ENCODE measurements at places on chromosomes 6 and 20.

DNA sequence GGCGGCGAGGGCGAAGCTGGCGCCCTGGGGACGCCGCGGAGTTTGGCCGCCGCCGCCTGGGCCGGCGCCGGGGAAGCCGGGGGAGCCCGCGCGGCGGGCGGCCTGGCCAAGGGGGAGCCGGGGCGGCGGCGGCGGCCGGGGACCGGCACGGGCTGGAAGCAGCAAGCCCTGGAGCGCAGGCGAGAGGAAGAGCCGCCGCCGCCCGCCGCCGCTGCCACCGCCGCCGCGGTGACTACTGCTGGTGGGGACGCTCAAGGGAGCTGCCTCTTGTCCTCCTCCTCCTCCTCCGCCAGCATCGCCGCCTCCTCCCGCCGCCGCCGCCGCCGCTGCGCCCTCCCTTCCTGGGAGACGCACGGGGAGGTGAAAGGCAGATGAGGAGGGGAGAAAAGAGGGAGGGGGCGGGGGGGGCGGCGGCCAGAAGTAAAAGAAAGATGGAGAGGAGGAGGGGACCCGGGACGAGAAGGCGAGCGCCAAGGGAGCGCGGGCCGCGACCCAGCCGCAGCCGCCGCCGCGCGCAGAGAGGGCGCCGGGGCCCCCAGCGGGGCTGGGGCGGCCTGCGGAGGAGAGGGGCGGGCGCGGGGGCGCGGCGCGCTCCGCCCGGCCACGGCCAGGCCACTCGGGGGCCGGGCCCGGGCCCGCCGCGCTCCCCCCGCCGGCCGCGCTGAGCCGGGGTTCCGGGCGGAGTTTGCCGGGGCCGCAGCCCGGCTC, 846 bp downstream of the PDE10A start:
- no peak for DNase-seq

DNA sequence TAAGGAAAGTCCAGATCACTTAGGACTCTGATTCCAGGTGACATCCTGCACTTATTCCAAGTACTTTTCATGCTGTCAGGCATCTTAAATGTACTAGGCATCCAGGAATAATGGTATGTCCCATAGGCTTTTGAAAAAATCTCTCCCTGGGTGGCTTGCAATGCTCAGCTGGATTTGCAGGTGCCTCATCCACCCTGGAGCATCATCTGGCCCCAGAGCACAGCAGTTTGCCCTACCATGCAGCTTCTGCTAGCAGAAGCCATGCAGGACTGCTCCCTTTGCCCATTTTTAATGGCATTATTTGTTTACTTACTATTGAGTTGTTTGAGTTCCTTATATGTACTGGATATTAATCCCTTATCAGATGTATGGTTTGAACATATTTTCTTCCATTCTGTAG, 45.2 kb downstream of the DZANK1 start:
- DNase-seq = no peak

DNA sequence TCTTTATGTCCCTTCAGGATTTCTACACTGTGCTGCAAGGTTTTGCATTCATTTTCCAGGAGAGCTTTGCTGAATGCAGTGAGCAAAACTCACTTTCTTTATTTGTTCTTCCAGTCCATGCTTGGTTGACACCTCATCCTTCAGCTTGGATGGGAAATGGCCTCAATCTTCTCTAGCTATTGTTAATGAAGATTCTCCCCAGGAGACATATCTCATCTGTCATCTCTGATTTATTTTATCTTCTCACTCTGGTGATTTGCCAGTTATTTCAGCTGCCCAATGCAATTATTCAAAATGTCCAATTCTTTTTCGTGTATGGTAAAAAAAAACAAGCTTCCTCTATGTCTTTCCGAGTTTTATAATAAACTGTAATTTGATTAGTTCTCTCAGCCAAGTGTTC, 77.9 kb upstream of the PAK5 start:
- DNase-seq = no peak

DNA sequence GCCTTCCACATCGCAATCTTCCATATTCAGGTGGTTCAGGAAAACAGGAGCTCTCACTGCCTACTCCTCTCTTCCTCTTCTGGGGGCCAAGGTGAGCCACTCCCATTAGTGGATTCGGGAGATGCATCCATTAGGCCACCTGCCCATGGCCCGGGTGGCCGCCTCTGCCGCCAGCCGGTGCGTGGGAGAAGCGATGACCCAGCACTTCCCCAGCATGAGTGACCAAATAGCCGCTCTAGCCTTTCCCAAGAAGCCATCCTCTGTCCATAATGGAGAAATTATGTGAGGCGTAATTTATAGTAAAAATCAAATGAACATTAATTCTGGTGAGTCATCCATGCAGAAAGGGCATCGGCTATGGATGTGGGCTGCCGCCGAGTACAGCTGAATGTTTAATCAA, 39.4 kb downstream of the GNAS-AS1 start:
- no peak for DNase-seq

GRCh38 chr6:28303570-28303969, 22.2 kb downstream of the PGBD1 start:
- DNase-seq = no peak

- DNase-seq = no peak
These were observed 79.8 kb downstream of the TBC1D7 start for GRCh38 chr6:13248584-13248985.

- no peak for DNase-seq
These were observed 48.2 kb downstream of the PLG start for GRCh38 chr6:160750276-160750689.

GRCh38 chr6:44932651-44933091, 395.5 kb upstream of the RUNX2 start:
- DNase-seq = no peak

- no peak for DNase-seq
These were observed 87.4 kb upstream of the BHLHE23 start for GRCh38 chr20:63093966-63094766.

DNA sequence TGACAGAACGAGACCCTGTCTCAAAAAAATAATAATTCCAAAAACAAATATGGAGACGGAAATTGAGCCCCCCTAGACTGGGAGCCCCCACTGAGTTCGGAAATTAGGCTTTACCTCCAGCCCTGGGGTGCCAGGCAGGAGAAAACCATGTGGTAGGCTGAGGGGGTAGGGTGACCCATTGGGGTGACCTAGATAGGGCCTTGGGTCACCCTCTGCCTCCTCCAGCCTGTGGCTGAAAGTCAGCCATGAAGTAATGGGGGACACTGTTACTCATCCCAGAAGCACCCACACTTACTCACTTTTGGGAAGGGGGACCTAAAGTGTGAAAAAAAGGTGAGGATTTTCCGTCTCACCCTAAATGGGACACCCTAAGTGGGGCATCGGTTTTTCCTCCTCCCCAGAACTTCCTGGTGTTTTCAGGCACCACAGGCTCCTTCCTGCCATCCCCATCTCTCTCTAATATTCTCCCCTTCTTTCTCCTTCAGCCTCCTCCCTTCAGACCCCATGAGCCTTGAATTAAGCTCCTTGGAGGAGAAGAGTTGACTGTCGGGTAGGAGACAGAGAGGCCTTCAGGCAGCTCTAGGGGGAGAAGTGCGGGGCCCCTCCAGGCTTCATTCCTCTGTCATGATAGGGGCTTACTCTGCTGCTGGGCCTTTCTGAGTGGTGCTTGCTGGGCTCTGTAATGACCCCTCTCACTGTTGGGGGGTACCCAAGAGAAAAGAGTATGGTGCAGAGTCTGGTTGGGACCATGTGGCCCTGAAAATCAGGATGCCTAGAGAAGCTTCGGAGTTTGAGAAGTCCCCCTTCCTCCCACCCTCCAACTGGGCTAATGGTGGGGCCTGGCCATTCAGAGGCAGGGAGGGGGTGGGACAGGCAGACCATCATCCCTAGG, 2.4 kb downstream of the LTB start:
- DNase-seq = no peak

GRCh38 chr6:151497905-151498304, 4.1 kb downstream of the CCDC170 start:
- DNase-seq = no peak

DNA sequence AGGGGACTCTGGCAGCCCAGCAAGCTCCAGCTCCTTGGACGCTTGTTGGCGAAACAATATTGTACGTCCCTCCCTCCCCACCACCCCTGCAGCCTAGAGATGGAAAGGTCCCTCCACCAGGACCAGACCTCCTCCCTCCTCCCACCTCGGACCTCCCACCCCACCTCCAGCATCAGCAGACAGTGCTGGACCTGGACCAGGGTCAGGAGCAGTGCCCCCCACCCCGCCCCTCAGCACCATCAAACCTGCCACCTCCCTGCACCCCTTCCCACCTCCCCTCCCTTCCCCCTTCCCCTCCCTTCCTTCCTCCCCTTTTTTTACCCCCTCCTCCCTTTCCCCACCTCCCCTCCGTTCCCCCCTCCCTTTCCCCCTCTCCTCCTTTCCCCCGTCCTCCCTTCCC, 98.4 kb downstream of the TAF4 start:
- no peak for DNase-seq
